ENCODE measurements at places on chromosomes 12 and 14.

DNA sequence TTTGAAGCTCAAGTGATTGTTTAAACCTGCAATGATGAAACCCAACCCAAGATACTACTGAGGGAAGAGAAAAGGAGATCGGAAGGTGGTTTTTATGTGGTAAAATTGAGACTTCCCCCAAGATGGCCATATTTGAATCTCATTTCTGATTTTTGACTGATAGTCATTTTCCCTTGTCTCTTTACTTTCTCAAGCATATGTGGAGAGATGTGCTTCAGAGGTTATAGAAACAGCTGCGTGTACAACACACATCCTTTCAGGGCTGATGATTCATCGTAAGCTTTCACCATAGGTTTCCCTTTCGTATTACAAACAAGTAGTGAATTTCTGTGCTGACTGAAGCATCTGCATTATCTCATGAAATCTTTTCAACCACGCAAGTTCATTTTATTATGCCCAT is 276.2 kb downstream of the EMP1 start:
- no peak for DNase-seq

GRCh38 chr12:114817571-114818425 is 133.8 kb upstream of the TBX3 start:
- no peak for DNase-seq

DNA sequence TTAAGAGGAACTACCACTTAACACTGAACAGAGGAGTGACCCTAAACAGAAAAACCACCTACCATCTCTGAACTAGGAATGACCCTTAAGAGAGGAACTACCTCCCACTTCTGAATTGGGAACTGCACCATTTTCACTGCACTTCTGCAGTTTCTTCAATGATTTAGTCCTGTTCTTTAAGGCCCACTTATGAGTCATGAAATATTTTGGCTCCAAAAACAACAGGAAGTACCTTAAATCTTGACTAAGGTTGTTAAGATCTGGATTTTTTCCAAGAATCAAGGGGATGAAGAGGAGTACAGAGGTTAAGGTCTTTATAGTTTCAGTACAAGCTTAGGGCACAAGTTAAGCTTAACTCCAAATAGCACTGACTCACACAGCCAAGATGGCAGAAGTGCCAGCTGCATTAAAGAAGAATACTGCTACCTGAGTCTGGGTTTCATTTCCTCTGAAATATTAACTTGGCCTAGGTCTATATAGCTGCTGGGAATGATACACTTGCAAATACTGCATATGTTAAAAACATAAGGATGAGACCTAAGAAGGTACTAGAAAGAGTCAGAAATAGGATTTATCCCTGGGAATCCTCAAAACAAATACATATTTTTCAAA is 4.2 kb downstream of the NPC2 start:
- DNase-seq = no peak

GRCh38 chr12:122527478-122527944 is 462 bp downstream of the KNTC1 start:
- peak; percentile 30 for DNase-seq

DNA sequence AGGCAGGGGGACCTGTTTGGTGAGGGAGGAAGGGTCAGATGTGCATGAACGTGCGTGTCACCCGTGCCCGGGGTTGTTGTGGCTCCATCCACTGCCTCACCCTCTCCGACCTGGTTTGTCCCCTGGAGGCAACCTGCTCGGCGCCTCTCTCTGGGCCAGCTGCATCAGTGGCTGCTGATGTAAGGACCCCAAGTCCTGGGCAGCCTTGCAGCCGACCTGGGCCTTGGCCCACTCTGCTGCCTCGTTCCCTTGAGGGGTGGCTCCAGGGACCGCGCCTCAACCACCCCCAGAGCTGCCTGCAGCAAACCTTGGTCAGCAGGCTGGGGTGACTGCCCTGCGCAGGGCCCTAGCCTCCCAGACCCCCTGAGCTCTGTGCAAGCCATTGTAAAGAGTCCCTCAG is 351.7 kb downstream of the TMEM121 start:
- DNase-seq = no peak

- no peak for DNase-seq
Observed at GRCh38 chr12:99386907-99387306, 260.6 kb upstream of the GARIN6 start.

DNA sequence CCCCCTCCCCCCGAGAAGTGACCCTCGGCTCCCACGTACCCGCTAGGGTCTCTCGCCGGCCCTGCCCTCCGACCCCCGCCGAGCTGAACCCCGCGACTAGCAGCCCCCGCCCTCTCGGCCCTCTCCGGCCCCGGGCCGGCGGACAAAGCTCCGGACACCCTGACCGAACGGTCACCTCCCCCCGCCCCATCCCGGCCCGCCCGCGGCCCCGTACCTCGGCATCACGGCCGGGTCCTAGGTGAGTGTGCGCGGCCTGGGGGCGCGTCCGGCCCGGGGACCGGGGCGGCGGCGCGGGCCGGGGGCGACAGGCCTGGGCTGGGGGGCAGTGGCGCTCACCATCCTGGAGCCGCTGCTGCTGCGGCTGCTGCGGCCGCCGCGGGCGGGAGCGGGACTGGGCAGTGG is at the start of gene FIGNL2:
TSS of gene FIGNL2 (minus strand) at position 393 of the 402 bp plus-strand sequence. CDS start 26,305 bp downstream, outside the sequence.
- DNase-seq = no peak

DNA sequence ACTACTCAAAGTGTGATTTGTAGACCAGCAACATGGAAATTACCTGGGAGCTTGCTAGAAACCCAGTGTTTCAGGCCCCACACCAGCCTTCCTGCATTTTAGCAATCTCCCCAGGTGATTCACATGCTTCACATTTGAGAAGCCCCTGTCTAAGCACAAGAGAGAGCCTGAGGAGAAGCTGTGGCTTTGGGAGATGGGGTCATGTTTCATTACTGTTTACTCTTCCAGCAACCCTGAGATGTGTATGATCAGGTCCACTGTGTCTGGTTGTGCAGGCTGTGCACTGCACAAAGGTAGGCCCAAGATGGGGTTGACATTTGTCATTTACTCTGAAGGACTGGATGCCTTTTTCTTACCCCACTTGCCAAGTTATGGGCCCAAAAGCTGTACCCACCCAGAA is 190.1 kb downstream of the SLC41A2 start:
- no peak for DNase-seq

DNA sequence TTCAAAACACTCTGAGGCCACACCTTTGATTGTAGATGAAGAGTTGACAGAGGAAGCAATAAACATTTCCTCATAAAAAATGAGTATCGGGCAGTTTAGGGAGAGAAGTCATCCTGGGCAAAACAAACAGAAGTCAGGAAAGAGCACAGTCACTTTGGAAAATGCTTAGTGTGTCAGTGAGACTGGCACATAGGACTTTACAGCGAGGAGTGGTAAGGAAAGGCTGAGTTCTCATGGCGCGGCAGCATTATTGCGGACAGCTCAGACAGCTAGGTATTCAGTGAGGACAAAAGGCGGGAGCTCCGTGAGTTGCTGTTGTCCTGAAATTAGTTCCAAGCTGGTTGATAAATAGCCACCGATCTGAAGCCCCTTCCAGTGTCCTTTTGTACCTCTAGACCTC is 229.9 kb downstream of the SNAPC1 start:
- no peak for DNase-seq

- DNase-seq = no peak
Observed at GRCh38 chr14:72726444-72726843, 167.5 kb downstream of the DPF3 start.

DNA sequence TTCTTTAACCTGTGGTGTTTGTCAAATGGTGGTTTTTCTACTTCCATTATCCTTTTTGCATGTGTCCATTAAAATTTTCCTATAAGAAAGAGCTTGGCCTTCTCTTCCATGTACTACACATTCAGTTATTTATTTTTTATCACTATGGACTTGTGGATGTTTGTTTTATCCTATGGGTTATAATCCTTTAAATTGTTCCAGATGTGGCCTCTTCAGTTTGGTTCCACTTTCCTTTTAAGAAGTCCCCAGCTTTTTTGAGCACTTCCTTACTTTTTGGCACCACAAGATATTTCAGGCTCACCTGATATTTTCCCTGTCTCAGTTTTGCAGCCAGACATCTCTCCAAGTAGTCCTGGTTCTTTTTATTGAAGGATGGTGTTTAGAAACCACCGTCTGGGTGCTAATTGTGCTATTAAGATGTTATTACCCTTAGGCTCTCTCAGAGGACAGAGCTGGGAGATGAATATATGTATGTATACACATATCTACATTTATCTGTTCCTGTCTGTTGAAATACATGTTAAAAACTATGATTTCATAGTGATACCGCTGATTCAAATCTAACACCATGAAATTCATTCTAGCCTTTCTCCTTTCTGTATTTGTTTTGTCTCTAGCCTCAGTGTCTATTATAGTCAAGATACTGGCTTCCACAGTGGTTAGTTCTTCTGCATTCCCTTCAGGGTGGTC is 408.5 kb upstream of the RGS6 start:
- DNase-seq = no peak

DNA sequence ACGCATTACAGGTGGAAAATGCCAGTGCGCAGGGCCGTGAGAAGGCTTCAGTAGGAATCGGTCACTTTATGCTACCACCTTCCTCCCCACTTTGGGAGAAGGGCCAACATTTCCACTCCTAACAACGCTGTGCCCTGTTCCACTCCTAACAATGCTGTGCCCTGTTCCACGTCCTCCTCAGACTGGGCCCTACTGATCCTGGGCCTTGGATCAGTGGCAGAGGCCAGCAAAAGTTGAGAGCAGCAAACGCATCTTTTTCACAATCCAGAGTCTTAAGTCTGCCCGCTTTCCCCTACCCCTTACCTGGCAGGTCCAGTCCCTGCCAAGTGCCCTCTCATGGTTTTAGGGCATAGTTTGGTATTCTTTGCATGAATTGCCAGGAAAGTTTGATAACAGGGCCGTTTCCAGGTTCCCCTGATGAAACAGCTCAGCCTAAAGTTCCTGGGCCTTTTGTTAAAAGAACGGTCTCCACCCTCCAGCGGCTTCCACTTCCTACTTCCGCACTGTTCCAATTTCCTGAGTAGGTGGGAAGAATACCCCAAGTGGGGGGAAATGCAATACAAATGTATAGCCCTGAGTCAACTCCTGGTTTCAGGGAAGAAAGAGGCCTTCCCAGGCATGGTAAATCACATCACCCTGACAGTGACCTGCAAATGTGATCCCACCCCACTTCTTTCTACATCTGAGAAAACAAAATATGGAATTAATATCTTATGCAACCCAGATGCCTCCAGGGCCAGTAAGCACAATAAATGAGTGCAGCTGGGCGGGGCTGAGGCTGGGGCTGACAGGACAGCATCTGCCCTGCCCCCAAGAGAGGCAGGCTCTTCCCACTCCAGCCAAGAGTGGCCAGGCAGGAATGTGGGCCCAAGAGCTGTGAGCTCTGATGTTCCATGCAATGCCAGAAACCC is 15.0 kb downstream of the KCTD10 start:
- no peak for DNase-seq

GRCh38 chr12:39401459-39401858 is 41.5 kb downstream of the KIF21A start:
- DNase-seq = no peak

DNA sequence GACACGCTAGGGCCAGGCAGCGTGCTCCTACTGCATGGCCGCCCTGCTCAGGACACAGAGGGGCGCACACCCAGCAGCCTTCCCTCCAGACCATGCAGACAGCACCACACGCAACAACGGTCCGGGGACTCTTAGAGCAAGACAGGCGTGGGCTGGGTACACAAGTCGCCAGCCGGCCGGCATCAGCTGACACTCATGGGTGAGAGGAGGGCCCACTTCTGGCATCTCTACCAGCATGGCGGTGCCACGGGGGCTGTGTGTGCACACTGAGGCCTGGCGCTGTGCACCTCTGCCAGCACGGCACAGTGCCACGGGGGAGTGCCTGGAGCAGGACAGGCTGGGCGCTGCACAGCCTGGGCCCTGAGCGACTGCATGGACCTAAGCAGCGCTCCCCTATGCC is 6.7 kb upstream of the BTBD6 start:
- DNase-seq = no peak
